ENCODE measurements at places on chromosomes 2 and 18. TPM values are rescaled to one million over a fixed set of nuclear protein-coding genes. Genes with fewer than 3 reads are reported as not detected.

C2orf78 gene
- not detected for total RNA-seq

DNA sequence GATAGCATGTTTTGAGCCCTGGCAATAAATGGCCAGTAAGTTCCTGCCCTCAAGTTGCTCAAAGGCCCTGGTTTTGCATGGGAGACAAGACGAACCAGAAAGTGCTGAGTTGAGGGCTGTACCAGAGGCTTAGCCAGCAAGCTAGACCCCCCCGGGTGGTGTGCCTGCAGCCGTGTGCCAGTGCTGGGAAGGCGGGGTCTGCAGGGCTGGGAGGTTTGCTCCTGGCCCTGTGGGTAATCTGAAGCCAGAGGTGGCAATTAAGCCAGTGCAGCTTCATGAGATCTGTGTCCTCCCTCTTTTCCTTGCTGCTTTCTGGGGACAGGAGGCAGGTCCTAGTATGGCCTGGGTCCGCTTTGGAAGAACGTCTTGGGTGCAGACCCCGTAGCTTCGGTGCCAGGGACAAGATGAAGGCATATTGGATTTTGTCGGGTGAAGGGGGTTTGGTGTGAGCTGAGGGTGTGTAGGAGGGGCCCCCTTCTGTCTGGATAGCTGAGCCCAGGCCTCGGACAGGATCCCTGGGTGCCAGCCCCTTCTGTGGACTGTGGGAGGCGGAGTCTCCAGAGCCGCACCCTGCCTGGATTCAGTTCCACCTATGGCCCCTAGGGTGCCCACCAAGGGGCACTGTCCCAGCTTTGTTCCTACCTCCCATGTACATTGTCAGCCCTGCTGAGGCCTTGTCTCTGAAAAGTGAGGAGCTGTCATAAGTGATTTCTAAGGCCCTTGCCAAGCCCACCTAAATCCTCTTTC lies 15.6 kb downstream of the ATOH8 start:
- no peaks in the 10 kb centered on the region for H3K36me3 ChIP-seq
- H3K4me3 ChIP-seq, result no peak overlapping the region
- H3K27me3 ChIP-seq, result peaks cover 48% of the 10 kb centered on the region
- H3K27ac ChIP-seq, result no peak overlapping the region

DNA sequence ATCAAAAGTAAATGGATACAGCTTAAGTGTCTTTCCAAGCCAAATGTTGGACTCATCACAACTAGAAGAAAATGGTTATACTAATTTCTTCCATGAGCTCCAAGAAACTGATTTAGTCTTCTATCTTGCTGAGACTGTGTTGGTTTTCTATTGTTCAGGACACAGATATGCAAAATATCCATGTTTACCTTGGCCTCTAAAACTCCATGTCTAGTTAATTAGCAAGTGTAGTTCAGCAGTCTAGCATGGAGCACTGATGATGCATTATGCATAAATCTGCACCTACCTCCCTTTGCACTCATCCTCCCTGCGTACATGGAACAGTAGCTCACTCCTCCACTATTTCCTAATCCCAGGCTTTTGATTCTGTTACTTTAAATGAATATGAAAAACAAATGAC lies 731.4 kb upstream of the CHAC2 start:
- H3K36me3 ChIP-seq, result no peaks in the 10 kb centered on the region
- H3K27me3 ChIP-seq, result no peaks in the 10 kb centered on the region

DNA sequence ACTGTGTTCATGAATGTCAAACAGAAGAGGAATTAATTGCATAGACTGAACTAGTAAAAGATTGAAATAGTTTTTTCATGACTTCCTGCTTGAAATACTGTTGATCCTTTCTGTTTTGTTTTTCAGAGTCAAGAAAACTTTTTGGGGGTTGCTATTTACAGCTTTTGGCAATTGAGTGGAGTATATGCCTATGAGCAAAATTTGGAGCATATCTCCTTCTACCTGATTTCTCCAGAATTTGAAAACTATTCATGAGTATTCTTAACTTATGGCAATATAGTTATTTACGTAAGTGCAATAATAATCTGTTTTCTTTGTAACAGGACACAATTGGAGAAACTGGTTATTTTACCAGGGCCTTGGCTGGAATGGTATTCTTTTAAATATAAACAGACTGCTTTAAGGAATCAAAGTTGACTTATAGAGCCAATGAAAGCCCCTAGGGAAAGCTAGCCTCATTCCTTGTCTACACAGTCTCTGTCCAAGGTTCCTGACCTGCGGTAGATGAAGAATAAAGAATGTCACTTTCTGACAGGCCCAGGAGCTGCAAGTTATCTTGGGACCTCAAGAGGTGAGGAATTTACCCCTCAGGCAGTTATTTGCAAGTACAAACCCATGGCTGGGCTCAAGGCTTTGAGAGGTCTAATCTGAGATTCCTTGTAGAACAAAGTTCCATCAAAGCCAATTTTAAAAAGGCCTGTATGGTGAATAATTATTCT lies 193.5 kb upstream of the NDUFV2 start:
- H3K4me3 ChIP-seq, result no peak overlapping the region
- peaks cover 8% of the 10 kb centered on the region for H3K27me3 ChIP-seq
- no peaks in the 10 kb centered on the region for H3K36me3 ChIP-seq
- peaks cover 10% of the 10 kb centered on the region for H3K4me1 ChIP-seq
- no peak for DNase-seq

GRCh38 chr2:43519643-43520221 lies 76.1 kb downstream of the THADA start:
- peaks cover 6% of the 10 kb centered on the region for H3K36me3 ChIP-seq
- H3K4me1 ChIP-seq, result peaks cover 5% of the 10 kb centered on the region
- no peak overlapping the region for H3K27ac ChIP-seq
- DNase-seq, result no peak

DNA sequence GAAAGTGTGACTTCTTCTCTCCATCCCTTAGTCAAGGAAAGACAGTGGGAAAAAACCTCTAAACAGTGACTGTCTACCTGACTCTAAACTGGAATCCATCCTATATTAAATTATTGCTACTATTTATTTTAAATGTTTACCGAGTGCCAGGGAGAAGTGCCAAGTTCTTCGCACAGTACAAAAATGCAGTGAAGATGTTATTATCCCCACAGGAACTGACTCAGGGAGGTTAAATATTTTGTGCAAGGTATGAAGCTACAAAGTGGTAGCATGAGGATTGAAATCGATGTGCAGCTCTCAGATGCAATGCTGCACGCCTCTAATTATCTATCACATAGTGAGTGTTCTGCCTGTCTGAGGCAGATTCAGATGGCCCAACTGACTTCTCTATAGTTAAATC lies 91.1 kb downstream of the MEP1B start:
- no peak for DNase-seq
- H3K4me1 ChIP-seq, result no peaks in the 10 kb centered on the region
- H3K36me3 ChIP-seq, result no peaks in the 10 kb centered on the region
- no peak overlapping the region for H3K4me3 ChIP-seq

- no peaks in the 10 kb centered on the region for H3K4me1 ChIP-seq
- H3K4me3 ChIP-seq, result no peak overlapping the region
- DNase-seq, result no peak
- H3K27me3 ChIP-seq, result no peaks in the 10 kb centered on the region
These were observed 50.2 kb downstream of the ATIC start for GRCh38 chr2:215361876-215362561.

GRCh38 chr18:6010921-6011320 lies 115.6 kb upstream of the TMEM200C start:
- no peak overlapping the region for H3K27ac ChIP-seq
- H3K27me3 ChIP-seq, result no peaks in the 10 kb centered on the region
- no peaks in the 10 kb centered on the region for H3K36me3 ChIP-seq
- no peak overlapping the region for H3K4me3 ChIP-seq

Measured in activated CD4-positive, alpha-beta T cell treated with anti-CD3 and anti-CD28 coated beads, Interleukin-2, amount 10 ng/mL, durations not matched to agents 7 days and 5 days (primary cell).